ENCODE measurements at places on chromosomes 5 and 9.

- no peak for DNase-seq
Observed at GRCh38 chr9:137383081-137383783, 39.7 kb downstream of the EXD3 start.

GRCh38 chr5:136901-137300 is 44.9 kb downstream of the PLEKHG4B start:
- no peak for DNase-seq

DNA sequence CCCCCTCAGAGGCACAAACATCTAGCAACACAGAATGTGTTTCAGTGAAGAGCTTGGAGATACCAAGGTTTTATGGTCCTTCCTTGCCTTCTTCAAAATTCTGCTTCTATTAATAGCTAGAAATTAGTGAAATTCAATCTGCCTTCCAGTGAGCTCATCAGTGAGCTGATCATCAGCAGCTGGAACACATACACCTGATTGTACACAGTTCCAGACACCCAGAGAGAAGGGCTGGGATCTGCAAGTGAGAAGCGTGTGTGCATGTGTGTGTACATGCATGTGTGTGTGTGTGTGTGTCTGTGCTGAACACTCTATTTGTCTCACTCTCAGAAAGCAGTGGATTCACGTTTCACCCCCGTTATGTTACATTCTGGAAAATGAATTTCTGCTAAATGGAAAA is 28.5 kb downstream of the CFAP90 start:
- no peak for DNase-seq

- DNase-seq = no peak
Observed at GRCh38 chr9:75712700-75713099, 177.8 kb upstream of the PCSK5 start.

GRCh38 chr9:92650296-92650695 is 19.6 kb downstream of the IPPK start:
- no peak for DNase-seq

GRCh38 chr5:167912941-167913665 is 378.3 kb upstream of the WWC1 start:
- DNase-seq = no peak

DNA sequence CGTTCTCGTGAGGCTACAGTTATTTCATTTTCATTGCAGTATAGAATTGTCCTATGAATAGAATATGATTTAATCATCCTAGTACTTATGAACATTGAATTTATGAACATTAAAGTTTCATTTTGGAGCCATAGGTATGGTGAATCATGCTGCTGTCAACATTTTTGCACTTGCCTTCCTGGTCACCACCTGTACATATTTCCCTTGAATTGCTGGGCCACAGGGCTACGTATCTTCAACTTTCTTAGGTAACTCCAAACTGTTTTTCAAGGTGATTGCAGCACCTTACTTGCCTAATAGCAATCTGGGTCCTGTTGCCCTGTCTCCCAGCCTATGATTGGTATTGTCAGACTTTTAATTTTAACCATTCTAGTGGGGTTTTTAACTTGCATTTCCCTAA is 6.5 kb upstream of the RNF145 start:
- DNase-seq = no peak

GRCh38 chr9:133770076-133770777 is 32.1 kb upstream of the SARDH start:
- DNase-seq = no peak

- no peak for DNase-seq
Observed at GRCh38 chr5:142390334-142390733, 65.5 kb upstream of the SPRY4 start.

- no peak for DNase-seq
Observed at GRCh38 chr9:122832194-122832593, 3.8 kb upstream of the PDCL start.

- DNase-seq = no peak
Observed at GRCh38 chr9:95137587-95138145, 179.8 kb downstream of the FANCC start.

- no peak for DNase-seq
Observed at GRCh38 chr9:6109571-6109970, 94.1 kb upstream of the RANBP6 start.

DNA sequence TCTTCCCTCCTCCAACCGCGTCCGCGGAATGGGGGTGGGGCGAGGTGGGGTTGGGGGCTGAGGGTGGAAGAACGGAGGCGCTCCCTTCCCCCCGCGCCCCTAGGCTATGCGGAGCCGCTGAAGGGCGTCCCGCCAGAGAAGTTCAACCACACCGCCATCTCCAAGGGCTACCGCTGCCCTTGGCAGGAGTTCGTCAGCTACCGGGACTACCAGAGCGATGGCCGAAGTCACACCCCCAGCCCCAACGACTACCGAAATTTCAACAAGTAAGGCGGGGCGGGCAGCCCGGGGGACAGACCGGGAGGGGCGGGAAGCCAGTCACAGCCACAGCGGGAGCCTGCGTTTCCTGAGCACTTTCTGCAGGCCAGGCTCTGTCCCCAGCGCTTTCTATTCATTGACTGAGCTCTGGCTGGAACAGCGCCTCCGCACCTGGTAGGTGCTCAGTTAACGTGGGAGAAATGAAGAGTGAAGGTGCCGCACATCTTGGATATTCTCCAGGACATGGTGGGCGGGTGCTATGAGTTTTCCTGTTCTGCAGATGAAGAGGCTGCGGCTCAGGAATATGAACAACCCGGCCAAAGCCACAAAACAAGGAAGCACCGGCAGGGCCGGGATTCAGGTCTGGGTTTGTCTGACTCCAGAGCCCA is 11.3 kb downstream of the MYOZ3 start:
- DNase-seq = peak; percentile 73

DNA sequence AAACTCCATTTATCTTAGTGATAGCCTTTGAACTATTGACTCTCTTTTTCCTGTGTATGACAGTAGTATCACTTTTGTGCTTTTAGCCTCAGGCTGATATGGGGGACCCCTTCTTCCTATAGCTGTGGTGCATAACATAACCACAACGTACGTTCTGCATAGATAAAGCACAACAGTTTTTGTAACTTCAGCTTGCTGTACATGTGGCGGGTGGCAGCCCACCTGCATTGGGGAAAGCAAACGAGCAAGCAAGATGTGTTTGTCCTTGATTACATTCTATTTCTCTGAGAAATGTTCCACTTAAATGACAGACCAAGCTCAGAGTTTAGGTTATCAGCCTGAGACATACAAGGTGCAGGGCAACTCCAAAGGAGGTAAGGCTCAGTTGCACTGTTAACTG is 309.4 kb downstream of the KDM4C start:
- DNase-seq = peak; percentile 39

DNA sequence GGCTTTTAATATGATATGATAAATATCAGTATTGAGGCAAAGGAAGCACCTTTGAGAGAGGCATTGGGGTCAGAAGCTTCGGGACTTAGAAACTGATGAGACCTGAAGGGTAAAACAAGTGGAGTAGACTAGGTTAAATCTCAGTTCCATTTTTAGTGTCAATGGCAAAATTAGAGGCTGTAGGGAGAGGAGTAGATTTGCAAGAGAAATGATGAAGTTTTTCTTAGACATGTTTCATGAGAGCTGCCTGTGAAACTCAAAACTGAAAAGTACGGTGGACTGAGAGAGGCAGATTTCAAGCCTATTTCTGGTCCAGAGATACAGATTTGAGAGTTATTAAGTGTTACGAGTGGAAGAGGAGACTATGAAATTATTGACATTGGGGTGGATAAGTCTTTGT is 278.5 kb downstream of the TAF11L14 start:
- DNase-seq = no peak

- no peak for DNase-seq
Observed at GRCh38 chr9:111282845-111283244, 47.2 kb downstream of the OR2K2 start.

GRCh38 chr5:160657622-160658458 is 194.2 kb downstream of the ATP10B start:
- DNase-seq = no peak

DNA sequence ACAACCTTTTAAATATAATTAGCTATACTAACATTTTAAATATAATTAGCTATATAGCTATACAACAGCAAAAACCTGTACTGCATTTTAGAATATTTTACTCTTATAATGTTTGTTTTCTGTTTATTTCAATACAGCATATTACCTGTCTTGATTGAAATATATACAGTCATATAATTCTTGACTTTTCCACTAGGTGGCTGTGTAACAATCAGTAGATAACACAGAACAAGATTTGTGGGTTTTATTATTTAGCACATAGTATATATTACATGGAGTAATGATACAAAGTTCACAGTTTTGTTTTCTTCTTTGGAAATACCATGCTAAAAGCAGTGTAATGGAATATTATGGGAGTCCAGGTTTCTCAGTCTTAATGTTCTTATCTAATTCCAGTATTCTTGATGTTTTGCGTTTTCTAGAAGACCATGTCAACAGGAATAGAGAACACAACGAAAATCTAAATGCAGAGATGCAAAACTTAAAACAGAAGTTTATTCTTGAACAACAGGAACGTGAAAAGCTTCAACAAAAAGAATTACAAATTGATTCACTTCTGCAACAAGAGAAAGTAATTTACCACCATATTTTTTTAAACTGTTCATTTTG is 13.3 kb downstream of the HMMR start:
- DNase-seq = peak; percentile 36

- DNase-seq = no peak
Observed at GRCh38 chr9:84799251-84799650, 129.7 kb downstream of the NTRK2 start.

DNA sequence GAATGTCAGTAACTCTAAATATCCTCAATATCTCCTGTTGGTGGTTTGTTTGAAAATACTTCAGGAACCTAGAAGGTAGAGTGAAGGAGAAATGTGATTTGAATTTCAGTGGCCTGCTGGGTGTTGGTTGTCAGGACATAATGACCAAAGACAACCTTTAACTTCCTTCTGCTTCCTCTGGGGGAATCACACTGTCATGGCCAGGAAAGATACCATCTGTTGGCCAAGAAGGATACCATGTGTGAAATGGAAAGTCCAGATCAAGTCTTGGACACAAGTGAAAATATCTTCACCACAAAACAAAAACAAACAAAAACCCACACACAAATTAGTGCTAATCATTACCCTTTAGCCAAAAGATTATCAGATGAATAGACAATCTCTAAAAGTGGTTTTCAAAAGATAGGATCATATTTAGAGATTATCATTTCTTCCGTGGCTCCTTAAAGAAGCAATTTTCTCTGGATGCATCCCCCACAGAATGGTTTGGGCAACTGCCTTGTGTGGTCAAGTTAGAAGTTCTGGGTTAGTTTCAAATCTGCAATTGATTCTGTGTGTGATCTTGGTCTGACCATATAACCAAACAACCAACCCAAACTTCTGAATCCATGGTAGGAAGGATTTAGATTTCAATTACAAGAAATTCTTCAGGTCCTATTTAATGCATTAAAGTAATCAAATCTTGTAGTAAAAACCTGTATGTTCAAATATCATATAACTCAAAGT is 1.6 kb downstream of the C1QTNF3 start:
- no peak for DNase-seq

DNA sequence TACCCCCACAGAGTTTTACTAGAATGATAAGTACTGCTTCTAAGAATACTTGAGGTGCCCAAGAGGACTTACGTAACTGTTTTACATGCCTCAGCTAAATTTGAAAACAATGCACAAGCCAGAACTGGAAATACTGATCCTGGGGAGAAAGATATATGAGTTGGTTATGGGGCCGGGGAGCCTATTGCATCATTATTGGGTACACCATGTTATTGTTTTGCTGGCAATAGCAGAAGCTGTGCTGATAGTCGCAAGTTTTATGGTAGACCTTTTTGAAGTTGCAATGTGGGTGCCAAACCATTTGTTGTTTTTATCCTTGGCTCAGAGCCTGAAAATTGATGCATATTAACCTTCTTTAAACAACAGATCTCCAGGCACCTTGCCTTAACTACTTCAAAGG is 108.4 kb upstream of the DHFR start:
- no peak for DNase-seq

- DNase-seq = no peak
Observed at GRCh38 chr5:143066556-143067281, 296.5 kb downstream of the ARHGAP26 start.

GRCh38 chr5:107472620-107473064 is 198.1 kb downstream of the EFNA5 start:
- DNase-seq = no peak

GRCh38 chr5:18091758-18092157 is 457.5 kb downstream of the TAF11L14 start:
- DNase-seq = no peak

- DNase-seq = no peak
Observed at GRCh38 chr5:111398013-111398412, 114.3 kb downstream of the STARD4 start.

DNA sequence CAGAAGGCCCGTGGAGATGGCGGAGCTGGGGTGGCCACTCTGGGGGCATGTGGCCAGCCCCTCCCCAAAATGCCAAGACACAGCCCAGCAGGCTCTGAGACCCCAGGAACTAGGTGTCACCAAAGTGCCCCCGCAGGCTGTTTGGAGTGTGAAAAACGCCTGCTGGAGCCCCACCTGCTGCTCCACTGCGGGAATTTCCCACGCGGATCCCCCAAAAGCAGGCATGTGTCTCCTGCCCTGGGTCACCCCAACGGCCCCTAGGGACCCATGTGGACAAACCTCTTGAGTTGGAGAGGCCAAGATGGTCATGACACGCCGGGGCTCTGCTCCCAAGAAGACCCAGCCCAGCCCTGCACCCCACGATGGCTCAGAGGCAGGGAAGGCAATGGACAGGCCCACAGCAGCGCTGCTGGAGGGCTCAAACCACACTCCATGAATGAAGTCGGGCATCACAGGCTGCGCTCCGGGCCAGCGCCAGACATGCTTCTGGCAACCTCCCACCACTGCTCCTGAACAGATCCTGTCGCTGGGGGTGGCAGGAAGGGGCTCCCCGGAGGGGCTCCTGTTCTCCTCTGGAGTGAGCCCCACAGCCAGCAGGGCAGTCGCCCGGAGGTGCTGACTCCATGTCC is 15.3 kb downstream of the NOTCH1 start:
- no peak for DNase-seq

- no peak for DNase-seq
Observed at GRCh38 chr5:36705055-36705454, 98.6 kb downstream of the SLC1A3 start.

GRCh38 chr5:67015541-67016191 is 180.9 kb downstream of the CD180 start:
- no peak for DNase-seq

DNA sequence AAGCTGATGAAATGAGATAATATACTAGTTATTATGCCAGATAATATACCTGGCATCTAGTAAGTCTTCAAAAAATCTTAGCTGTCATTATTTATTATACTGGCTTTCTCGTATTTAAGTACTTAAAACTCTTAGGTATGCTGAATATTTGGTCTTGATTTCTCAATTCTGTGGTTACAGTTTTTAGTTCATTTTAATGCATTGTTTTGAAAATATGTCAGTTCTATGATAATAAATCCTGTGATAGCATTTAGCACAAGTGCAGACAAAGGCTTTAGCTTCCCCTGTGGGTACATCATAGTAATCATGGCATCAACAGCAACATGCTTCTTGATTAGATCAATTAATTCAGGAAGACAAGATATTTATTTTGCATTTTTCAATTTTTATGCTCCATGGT is 133.0 kb downstream of the SMC2 start:
- no peak for DNase-seq
